CD4-positive, alpha-beta T cell (primary cell): ENCODE measurements at places on chromosomes 12 and 14.
A peak's percentile ranks its signal among the peaks of the same experiment; 100 is the strongest.

GRCh38 chr14:46344327-46344937 lies 307.1 kb downstream of the RPL10L start:
- no peak for DNase-seq

DNA sequence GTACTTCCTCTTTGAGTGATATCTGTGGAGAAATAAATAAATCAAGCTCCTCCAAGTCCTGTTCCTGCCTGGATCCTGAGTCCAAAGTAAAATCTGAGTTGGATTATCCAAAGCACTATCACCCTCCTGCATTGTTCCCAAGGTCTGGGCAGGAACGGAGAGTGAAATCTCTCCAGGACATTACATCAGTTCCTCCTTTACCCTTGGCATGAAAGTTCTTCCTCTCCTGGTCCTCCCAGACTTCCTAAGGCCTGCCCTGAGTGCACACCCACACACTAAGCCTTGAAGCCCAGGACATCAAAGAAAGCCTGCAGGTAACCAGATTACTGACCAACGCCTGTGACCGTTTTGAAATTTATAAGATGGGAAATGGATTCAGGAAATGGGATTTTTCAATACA lies 206.8 kb upstream of the BCL2L14 start:
- DNase-seq: no peak

- no peak for DNase-seq
Measured at GRCh38 chr12:121669521-121669900, at the start of gene MORN3. Gene MORN3 (minus strand): TSS chr12:121669654. CDS start chr12:121669483, 171 bp downstream.

GRCh38 chr14:106459971-106460730 lies 933.8 kb downstream of the TMEM121 start:
- DNase-seq: peak; percentile 62

- no peak for DNase-seq
Measured at GRCh38 chr12:62720661-62721330, 214.2 kb downstream of the PPM1H start.

GRCh38 chr12:112117685-112118084 lies 7.7 kb upstream of the TRAFD1 start:
- DNase-seq: no peak

DNA sequence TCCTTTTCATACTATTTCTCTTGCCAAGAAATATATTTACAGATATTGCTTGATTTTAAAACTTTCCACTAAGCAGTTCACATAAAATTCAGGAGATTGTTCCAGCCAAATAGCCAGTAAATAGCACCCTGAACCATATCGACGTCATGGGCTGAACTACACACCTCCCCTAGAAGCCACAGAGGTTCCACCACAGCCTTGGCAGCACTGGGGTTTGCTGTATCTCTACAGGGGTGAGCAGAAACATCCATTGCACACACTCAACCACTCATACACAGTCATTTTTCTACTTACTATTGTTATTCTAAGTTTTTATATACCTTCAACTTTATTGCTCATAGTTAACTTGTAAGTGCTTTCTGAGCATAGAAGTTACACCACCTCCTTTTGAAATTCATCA lies 8.1 kb upstream of the EIF2S3B start:
- no peak for DNase-seq

DNA sequence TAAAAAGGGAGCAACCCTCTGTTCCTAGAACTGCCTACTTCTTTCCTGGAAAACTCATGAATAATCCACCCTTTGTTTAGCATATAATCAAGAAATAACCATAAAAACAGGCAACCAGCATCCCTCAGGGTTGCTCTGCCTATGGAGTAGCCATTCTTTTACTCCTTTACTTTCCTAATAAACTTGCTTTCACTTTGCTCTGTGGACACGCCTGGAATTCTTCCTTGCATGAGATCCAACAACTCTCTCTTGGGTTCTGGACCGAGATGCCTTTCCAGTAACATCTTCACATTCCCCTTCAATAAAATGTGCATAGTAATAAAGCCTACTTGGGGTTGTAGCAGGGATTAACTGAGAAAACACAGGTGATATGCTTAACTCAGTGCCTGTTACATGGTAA lies 286.4 kb upstream of the AMIGO2 start:
- no peak for DNase-seq

DNA sequence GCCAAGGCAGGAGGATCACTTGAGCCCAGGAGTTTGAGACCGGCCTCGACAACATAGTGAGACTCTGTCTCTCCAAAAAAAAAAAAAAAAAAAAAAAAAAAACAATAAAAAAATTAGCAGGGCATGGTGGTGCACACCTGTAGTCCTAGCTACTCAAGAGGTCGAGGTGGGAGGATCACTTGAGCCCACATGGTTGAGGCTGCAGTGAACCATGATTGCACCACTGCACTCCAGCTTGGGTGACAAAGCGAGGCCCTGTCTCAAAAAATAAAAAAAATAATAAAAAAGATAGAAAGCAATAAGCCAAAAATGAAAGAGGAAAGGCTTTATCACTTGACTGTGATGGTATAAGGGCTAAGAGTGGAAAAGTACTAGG lies 10.2 kb upstream of the PEBP1 start:
- no peak for DNase-seq

DNA sequence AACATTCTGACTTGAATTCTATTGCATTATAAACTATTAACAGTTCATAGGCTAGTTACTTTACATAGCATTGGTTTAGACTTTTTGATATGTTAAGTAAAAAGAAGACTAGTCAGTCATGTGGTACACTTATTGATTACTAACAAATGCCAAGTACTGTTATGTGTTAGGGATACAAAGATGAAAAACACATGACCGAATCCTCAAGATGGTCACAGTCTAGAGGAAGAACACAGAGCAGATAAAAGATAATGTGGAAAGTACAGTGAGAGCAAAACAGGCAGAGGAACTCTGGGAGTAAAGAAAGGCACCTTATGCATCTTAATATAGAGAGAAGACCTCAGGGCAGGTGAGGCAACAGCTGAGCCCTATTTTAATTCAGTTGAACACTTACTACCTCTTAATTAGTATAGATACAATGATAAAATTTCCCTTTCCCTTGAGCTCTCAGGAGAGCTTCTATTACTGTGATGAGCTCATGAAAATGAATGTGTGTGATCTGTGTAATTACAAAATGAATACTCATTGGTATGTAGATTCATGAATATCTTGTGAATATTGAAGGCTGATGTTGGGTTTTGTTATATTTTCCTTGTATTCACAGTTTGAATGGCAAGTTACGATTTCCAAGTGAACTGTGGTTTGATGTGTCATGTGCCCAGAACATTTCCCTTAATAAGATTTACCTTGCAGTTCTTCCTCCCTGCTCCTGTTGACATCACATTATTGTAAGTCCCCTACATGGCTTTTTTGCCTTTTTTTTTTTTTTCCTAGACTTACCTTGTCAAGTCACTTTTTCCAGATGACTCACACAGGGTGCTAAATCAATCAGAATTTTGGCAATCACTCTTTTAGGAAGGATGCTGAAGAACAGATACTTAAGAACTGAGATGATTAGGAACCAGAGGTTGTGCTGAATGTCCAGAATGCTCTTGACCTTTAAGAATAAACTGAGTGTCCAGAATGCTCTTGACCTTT lies 29.5 kb upstream of the MSRB3 start:
- no peak for DNase-seq

- DNase-seq: peak; percentile 20
Measured at GRCh38 chr12:123267991-123268843, 3.4 kb downstream of the CDK2AP1 start.

DNA sequence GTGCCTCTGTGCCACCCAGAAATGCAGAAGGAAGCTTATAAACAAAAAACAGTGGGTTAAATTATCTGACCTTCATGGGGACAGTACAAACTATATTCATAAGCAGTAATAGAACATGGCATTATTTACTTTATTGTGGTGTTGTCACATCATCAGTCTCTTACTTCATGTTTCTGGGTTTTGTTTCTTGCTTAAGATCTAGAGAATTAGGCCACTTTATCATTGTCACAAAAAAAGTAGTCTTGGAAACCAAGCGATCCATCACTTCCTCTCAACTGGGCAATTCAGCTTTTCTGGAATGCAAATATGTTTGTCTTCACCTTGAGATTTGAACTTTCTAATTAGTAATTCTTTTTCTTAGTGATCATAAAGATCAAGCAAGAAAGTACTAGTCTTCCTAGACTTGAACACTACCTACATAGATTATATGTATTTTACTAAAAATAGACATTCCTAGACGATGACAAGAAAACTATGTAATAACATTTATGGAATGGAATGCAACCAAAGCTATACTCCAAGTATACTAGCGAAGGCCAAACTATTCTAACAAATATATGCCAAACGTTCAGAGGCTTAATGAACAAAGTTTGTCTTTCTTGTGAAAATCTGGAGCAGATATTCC lies 363.4 kb downstream of the DAD1 start:
- no peak for DNase-seq

DNA sequence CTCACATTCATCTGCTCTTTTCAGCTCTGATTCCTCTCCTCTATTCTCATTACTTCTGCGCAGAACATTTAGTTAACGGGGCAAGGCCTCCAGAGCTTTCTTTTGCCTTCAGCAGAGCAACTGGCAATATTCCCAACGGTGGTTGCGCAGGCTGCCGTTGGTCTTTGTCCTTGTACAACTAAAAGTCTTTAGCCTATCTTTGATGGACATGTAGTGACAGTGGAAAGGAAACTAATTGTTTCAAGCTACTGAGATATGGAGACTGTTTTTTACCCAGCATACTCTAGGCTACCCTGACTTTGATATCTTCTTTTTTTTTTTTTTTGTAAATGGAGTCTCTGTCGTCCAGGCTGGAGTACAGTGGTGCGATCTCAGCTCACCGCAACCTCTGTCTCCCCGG lies 12.6 kb downstream of the R3HDM2 start:
- DNase-seq: no peak

- no peak for DNase-seq
Measured at GRCh38 chr12:26152507-26153102, 27.8 kb upstream of the BHLHE41 start.

GRCh38 chr12:111277570-111277969 lies 91.3 kb downstream of the PHETA1 start:
- DNase-seq: no peak

DNA sequence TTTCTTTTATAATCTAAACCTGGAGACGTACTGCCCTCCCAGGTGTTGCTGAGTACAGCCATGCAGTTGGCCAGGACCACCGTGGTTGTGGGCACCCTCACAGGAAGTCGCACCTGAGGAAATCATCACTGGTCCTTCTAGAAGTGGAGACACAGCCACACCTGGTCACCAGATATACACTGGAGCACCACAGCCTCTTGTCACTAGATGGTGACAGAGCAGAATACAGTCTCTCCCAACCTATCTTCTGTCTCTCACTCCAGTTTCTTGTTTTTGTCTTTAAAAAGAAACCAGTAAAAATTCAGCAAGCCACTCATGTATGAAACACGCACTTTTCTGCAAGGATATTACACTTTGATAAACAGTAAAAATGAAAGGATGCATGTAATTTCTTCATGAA lies 43.1 kb upstream of the GPHB5 start:
- no peak for DNase-seq

DNA sequence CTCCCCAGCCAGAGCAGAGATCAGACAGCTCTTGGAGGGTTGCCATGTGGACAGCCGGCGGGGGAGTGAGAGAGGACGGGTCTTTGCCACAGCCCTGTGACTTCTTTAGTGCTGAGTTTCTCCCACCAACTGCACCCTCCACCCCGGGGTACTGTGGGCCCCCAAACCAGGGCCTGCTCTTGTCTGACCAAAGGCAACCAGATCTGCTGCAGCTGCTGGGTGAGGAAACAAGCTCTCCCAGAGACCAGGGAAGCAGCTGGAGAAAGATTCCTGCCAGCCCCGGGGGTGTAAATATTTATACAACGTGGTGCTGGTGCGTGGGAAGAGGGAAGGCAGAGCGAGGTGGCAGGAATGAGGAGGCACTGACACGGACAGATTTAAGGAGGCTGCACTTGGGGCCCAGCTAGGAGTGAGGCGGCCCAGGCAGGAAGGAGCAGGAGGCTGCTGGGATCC lies 14.3 kb upstream of the ZFP36L1 start:
- DNase-seq: peak; percentile 16

DNA sequence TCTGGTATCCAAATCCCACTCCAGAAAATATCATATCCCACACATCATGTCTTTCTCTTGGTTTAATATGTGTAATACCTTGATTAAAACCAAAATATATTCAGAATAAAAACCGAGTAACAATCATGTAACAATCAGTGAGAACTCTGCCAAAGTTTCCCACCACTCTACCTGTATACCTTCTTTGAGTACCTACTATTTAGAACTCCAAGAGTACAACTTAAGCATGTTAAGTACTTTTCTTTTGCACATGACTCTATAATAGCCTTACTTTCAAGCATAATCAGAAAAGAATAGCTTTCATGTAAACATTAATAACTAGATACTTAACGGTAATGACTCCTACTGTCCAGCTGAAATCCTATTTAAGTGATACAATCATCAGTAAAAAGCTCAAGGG lies 223.2 kb downstream of the MED13L start:
- no peak for DNase-seq

DNA sequence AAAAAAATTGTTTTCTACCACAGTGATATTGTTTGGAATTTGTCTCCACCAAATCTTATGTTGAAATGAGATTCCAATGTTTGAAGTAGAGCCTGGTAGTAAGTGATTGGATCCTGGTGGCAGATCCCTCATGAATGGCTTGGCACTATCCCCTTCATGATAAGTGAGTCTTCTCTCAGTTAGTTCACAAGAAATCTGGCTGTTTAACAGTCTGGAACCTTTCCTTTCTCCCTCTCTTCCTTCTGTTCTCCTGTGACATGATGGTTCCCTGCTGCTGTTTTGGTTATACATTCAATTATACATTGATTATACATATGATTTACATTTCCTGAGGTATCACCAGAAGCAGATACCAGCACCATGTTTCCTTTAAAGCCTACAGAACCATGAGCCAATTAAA lies 442.2 kb downstream of the SLC6A15 start:
- DNase-seq: no peak

- DNase-seq: no peak
Measured at GRCh38 chr14:100573002-100573756, 14.0 kb downstream of the BEGAIN start.

GRCh38 chr12:3987571-3987970 lies 114.4 kb upstream of the PARP11 start:
- no peak for DNase-seq

GRCh38 chr14:79915406-79915805 lies 295.9 kb downstream of the DIO2 start:
- DNase-seq: no peak

- no peak for DNase-seq
Measured at GRCh38 chr12:19171731-19172130, 42.2 kb downstream of the PLEKHA5 start.

GRCh38 chr12:131407221-131408035 lies 303.5 kb upstream of the SFSWAP start:
- DNase-seq: no peak

GRCh38 chr14:38108681-38109080 lies 99.0 kb upstream of the SSTR1 start:
- no peak for DNase-seq

- DNase-seq: no peak
Measured at GRCh38 chr12:124683152-124684124, 116.0 kb upstream of the NCOR2 start.

- no peak for DNase-seq
Measured at GRCh38 chr12:72276181-72276805, 4.1 kb downstream of the TRHDE start.
